Fibroblast of lung (primary cell): ENCODE measurements at places on chromosomes 4 and X. TPM values are rescaled to one million over a fixed set of nuclear protein-coding genes. Genes with fewer than 3 reads are reported as not detected.

The PCYT1B gene
- total RNA-seq = 0.17 and 0.51 TPM in 2 replicates

The SHOX gene
- total RNA-seq = not detected in 2 replicates

The UNC5C gene
- total RNA-seq = 2.0 and 3.9 TPM in 2 replicates

The DCAF8L2 gene
- total RNA-seq = not detected in 2 replicates

The PLAC8 gene
- under 0.01 and 0.33 TPM in 2 replicates for total RNA-seq

The ZMAT1 gene
- total RNA-seq = 0.51 and 1.8 TPM in 2 replicates

The PF4V1 gene
- not detected in 2 replicates for total RNA-seq

The CXCL11 gene
- not detected in 2 replicates for total RNA-seq

The GIMD1 gene
- not detected in 2 replicates for total RNA-seq

The CWH43 gene
- total RNA-seq = not detected in 2 replicates

The RPL10 gene
- 2,291 and 2,319 TPM in 2 replicates for total RNA-seq

The TCEAL7 gene
- total RNA-seq = 32.5 and 52.6 TPM in 2 replicates

The HPF1 gene
- 14.0 and 19.3 TPM in 2 replicates for total RNA-seq

The TBC1D9 gene
- 25.4 and 36.3 TPM in 2 replicates for total RNA-seq

The RBMX gene
- total RNA-seq = 121 and 139 TPM in 2 replicates

The HSFX3 gene
- total RNA-seq = not detected in 2 replicates

The MAGEC2 gene
- total RNA-seq = 0.17 TPM in 1 of 2 replicates, not detected in the other

The FAM114A1 gene
- 270 and 296 TPM in 2 replicates for total RNA-seq

The PAGE2B gene
- total RNA-seq = not detected in 2 replicates

The PDGFC gene
- total RNA-seq = 67.3 and 103 TPM in 2 replicates

The MAGEA8 gene
- not detected in 2 replicates for total RNA-seq

The F8A2 gene
- not detected in 2 replicates for total RNA-seq

The PPP1R2C gene
- not detected in 2 replicates for total RNA-seq

The SLC4A4 gene
- total RNA-seq = 9.8 and 12.2 TPM in 2 replicates

The GAGE13 gene
- not detected in 2 replicates for total RNA-seq

The PNPLA4 gene
- 12.8 and 15.0 TPM in 2 replicates for total RNA-seq

The SLC6A14 gene
- total RNA-seq = not detected in 2 replicates

The XAGE2 gene
- total RNA-seq = not detected in 2 replicates

The FAM241A gene
- total RNA-seq = 0.51 and 1.2 TPM in 2 replicates

The MMRN1 gene
- under 0.01 TPM in 2 replicates for total RNA-seq

The PPBP gene
- not detected in 2 replicates for total RNA-seq

The PLP1 gene
- total RNA-seq = 0.17 TPM in 1 of 2 replicates, not detected in the other

The EIF4E gene
- 138 and 139 TPM in 2 replicates for total RNA-seq

The AREG gene
- total RNA-seq = 1.5 and 2.0 TPM in 2 replicates

The MAML3 gene
- total RNA-seq = 2.0 and 2.1 TPM in 2 replicates

The C4orf36 gene
- total RNA-seq = 2.8 and 6.3 TPM in 2 replicates

The FABP2 gene
- not detected in 2 replicates for total RNA-seq

The ATP1B4 gene
- not detected in 2 replicates for total RNA-seq

The MXD4 gene
- total RNA-seq = 26.7 and 42.1 TPM in 2 replicates

The SOWAHB gene
- total RNA-seq = under 0.01 and 0.17 TPM in 2 replicates

The CSAG3 gene
- not detected in 2 replicates for total RNA-seq

The TRIML2 gene
- total RNA-seq = under 0.01 and 0.26 TPM in 2 replicates

The C1QTNF7 gene
- 1.5 and 3.0 TPM in 2 replicates for total RNA-seq

The FAT4 gene
- total RNA-seq = 9.0 and 17.8 TPM in 2 replicates

The ADGRG2 gene
- total RNA-seq = under 0.01 TPM in 2 replicates

The MAGEB1 gene
- not detected in 2 replicates for total RNA-seq

The UGT2B17 gene
- not detected in 2 replicates for total RNA-seq

The MAGEB10 gene
- total RNA-seq = not detected in 2 replicates

The C4orf50 gene
- not detected in 2 replicates for total RNA-seq

The SMIM9 gene
- total RNA-seq = not detected in 2 replicates

The ESX1 gene
- total RNA-seq = not detected in 2 replicates

The ENAM gene
- total RNA-seq = under 0.01 and 0.50 TPM in 2 replicates
